Thyroid gland (tissue), 4 donors: ENCODE measurements at places on chromosomes 2 and 18. TPM values are rescaled to one million over a fixed set of nuclear protein-coding genes. Genes with fewer than 3 reads are reported as not detected.

GRCh38 chr18:64490207-64490606, 341.3 kb upstream of the LINC00305 start:
- no peak overlapping the region for H3K27ac ChIP-seq
- no peaks in the 10 kb centered on the region for H3K36me3 ChIP-seq
- H3K27me3 ChIP-seq, result no peaks in the 10 kb centered on the region

- peak; percentile 20 for DNase-seq
- H3K36me3 ChIP-seq, result no peaks in the 10 kb centered on the region
- H3K4me1 ChIP-seq, result peaks cover 6% of the 10 kb centered on the region
Observed at GRCh38 chr2:10297959-10298531, 4.7 kb upstream of the HPCAL1 start.

DNA sequence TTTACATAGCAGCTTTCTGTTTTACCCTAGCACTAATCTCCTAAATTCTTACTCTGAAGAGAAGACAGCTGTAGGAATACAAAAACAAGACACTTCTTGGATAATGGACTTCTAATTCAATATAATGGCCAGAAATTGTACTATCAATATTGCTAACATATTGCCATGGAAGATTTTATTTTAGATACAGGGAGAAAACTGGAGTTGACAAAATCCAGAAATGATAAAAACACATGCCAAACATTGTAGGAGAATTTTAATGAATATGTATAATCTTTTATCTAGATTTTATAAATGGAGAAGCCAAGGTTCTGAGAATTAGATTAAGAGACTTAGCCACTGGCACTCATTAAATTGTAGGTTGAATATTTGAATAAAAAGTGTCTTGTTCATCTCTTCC, 1838.8 kb upstream of the LRRTM1 start:
- H3K4me1 ChIP-seq, result no peaks in the 10 kb centered on the region
- H3K27me3 ChIP-seq, result no peaks in the 10 kb centered on the region
- no peak overlapping the region for H3K4me3 ChIP-seq

GRCh38 chr2:133377021-133377481, 191.2 kb downstream of the NCKAP5 start:
- no peaks in the 10 kb centered on the region for H3K27me3 ChIP-seq
- H3K36me3 ChIP-seq, result no peaks in the 10 kb centered on the region
- H3K4me1 ChIP-seq, result no peaks in the 10 kb centered on the region
- no peak overlapping the region for H3K27ac ChIP-seq
- H3K4me3 ChIP-seq, result no peak overlapping the region

GRCh38 chr2:106863387-106863786, 22.6 kb downstream of the ST6GAL2 start:
- no peaks in the 10 kb centered on the region for H3K36me3 ChIP-seq
- no peak overlapping the region for H3K4me3 ChIP-seq
- peak; percentile 39 for DNase-seq
- H3K27ac ChIP-seq, result no peak overlapping the region
- peaks cover 24% of the 10 kb centered on the region for H3K4me1 ChIP-seq

DNA sequence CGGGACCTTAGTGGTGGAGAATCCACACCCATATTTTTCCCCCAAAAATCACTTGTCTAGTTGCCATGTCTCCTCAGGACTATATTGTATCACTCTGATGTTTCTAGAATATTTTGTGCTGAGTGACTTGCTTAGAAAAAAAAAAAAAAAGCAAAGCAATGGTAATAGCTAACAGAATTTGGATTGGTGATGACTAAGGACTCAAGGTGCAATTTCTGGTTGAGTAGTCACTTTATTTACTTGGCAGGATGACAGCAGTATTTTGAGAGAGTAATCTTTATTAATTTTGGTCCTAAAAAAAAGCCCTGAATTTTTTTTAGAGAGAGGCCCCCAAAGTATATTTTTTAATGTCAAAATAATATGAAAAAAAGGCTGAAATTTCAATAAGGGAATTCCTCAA, 32.8 kb upstream of the MYO3B start:
- DNase-seq, result no peak
- H3K27me3 ChIP-seq, result no peaks in the 10 kb centered on the region
- H3K4me1 ChIP-seq, result peaks cover 3% of the 10 kb centered on the region

GRCh38 chr2:203871371-203871983, 3.9 kb downstream of the CTLA4 start:
- DNase-seq, result no peak
- H3K4me3 ChIP-seq, result no peak overlapping the region
- no peaks in the 10 kb centered on the region for H3K36me3 ChIP-seq
- no peak overlapping the region for H3K27ac ChIP-seq
- no peaks in the 10 kb centered on the region for H3K27me3 ChIP-seq

- no peak for DNase-seq
- H3K27ac ChIP-seq, result no peak overlapping the region
- no peaks in the 10 kb centered on the region for H3K36me3 ChIP-seq
- H3K4me3 ChIP-seq, result no peak overlapping the region
- H3K27me3 ChIP-seq, result no peaks in the 10 kb centered on the region
- no peaks in the 10 kb centered on the region for H3K4me1 ChIP-seq
Observed at GRCh38 chr2:68385220-68385906, 20.3 kb downstream of the PLEK start.

Gene REG3A
- not detected for total RNA-seq

Gene SERPINB11
- not detected for total RNA-seq

Gene LHCGR
- 1.7 TPM for total RNA-seq

Gene PID1
- total RNA-seq, result 49.7 TPM

Gene CNDP1
- 0.25 TPM for total RNA-seq
